Urinary bladder (tissue), 4 donors: ENCODE measurements at places on chromosomes 7 and 10.
A peak's percentile ranks its signal among the peaks of the same experiment; 100 is the strongest.

DNA sequence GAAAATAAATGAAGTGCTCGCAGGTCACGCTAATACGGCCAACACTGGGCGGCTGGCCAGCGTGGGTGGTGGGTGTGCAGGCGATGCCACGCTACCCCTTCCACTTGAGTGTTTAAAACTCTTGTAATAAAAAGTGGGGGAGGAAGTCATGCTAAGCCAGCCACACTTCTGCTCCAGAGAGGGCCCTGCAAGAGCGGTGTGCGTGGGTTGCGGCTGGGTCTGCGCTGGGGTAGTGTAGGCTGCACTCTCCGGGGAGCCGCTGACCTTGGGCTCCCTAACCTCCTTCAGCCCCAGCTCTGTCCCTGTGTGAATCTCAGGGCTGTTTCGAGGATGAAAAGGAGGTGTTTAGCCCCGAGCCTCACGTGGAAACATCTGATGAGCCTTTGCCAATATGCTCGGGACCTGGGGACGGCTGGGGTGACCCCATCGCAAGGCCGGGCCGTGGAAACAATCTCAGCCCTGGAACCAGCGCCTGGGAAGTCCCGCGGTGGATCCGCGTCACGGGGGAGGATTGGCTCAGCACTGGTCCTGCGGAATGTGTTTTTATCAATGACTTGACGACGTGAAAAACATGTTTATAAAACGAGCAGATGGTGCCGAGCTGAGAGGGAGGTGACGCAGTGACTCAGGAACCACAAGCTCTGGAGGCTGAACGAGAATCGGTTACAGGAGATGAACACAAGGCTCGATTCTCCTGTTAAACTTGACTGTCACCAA is 278.5 kb downstream of the DNAJB6 start:
- no peak for DNase-seq

- no peak for DNase-seq
These were observed 131.3 kb upstream of the FAM20C start for GRCh38 chr7:61111-61510.

GRCh38 chr10:73887294-73888039 is 13.1 kb upstream of the CAMK2G start:
- DNase-seq = peak; percentile 62

- no peak for DNase-seq
These were observed 732.0 kb downstream of the XPNPEP1 start for GRCh38 chr10:109191341-109191740.

DNA sequence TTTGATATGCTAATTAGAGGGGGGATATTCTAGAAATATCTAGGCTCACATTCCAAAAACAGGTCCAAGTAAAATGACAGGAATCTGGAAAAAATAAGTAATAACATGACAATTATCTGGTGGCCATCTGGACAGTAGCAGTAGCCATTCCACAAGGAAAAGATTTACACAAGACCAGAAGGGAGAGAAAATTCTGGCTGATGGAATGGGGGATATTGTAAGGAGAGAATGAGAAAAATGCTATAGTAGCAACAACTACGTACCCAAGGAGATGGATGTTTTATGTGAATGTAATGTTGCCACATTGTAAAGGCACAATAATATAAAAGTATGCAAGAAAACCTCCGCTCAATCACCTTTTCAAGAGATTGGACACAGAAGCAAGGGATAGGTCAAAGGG is 5.4 kb downstream of the MYOF start:
- no peak for DNase-seq

DNA sequence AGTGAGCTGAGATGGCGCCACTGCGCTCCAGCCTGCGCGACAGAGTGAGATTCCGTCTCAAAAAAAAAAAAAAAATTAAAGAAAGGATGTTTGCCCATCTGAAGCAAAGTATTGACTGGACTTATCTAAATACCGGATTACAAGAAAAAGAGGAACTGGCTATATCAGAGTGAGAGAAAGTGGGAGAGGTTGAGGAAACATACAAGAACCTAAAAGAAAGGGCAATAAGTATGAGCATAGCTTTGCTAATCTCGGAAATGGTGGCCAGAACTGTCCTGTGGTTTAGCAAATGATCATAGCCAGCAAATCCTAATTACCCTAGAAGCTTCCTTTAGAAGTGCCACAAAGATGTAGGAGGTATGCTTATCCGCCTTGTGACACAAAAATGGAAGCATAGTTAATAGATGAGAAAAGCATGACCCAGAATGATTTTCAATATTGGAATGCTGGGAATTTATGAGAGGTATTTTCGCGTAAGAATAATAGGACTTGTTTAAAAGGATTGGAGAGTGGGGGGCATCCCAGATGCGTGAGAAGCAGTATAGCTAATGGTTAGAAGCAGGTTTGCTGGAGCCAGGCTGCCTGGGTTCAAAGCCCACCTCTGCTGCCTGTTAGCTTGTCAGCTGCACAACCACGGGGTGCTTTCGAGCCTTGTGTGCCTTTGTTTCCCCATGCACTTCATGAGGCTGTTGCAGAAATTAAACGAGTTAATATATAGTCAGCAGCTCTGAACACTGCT is 1.2 kb upstream of the GTPBP4 start:
- no peak for DNase-seq

GRCh38 chr7:22486597-22486996 is 13.4 kb downstream of the STEAP1B start:
- DNase-seq = no peak

DNA sequence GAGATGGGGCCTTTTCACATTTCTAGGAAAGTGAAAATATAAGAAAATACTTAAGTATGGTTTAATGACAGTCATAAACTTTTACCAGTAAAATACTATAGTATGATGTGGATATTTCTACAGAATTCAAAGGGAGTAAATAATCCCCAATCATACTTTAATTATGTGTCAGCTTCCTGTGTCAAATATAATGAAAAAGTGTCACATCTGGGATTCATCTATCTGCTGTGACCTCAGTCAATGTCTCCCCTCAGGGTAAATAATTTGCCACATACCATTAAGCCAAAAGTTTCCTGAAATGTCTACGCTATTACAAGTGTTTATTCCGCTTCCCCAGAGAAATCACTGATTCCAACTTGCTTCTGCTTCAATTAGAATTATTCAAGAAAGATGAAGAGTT is 110.5 kb downstream of the ITGA8 start:
- DNase-seq = no peak

- DNase-seq = no peak
These were observed 319.3 kb downstream of the INHBA start for GRCh38 chr7:41383596-41383995.

GRCh38 chr7:74718336-74718735 is 55.5 kb upstream of the NCF1 start:
- DNase-seq = no peak

DNA sequence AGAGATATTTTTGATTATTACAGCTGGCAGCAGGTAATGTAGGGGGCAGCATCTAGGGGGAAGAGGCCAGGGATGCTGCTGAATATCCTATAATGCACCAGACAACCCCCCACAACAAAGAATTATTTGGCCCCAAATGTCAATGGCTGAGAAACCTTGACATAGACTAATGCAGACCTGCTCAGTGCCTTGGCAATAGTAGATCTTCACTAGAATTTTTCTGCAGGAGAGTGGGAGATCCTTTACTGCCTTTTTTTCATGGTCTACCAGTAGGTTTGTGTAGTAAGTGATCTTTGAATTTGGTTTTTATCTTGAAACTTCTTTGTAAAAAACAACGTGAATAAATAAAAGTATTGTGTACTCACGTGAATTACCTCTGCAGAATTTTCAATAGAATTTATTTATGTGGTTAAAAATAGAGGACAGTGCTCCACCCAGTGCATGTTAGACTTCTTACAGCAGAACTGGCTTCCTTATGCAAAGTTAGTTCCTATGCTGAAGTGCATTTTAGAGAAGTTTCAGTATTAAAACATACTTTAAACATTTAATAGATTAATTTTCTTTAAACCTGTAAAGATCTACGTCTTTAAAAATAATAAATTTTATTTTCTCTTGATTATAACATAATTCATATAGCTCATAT is 199.6 kb upstream of the HDAC9 start:
- no peak for DNase-seq

- DNase-seq = no peak
These were observed 493.3 kb upstream of the PODXL start for GRCh38 chr7:132049462-132050304.
